ENCODE measurements at places on chromosomes 16 and 17. TPM values are rescaled to one million over a fixed set of nuclear protein-coding genes. Genes with fewer than 3 reads are reported as not detected.

- no peak for DNase-seq
These were observed 64.9 kb downstream of the ZNF18 start for GRCh38 chr17:11932337-11932898.

DNA sequence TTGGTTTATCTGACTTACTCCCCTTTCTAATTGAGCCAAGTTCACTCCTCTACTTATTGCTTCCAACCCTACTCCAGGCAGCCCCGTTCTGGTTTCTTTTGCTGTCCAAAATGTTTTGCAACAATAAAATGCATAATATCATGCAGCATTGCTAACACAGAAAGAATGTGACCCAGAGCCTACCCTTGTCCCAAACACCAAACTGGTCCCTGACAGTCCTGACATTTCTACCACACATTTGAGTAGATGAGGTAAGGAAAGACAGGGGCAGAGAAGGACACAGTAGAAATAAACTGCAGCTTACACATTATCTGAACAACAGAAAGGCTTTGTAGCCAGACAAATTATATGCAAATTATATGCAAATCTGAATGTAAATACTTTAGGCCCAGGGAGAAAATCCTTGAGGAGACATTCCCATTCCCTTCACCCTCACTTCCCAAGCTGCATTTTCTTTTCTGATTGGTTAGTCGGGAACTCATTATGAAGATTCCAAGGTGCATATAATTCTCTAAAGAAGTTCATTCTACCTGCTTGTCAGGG lies 31.6 kb downstream of the SOX9 start:
- no peak for DNase-seq

GRCh38 chr17:45248132-45248957 lies 13.5 kb downstream of the SPATA32 start:
- peak; percentile 71 for DNase-seq

Gene MAPK8IP3
- total RNA-seq, result 162 TPM

Gene DNAI2
- not detected for total RNA-seq

Gene NTN3
- total RNA-seq, result 17.5 TPM

Measured in mesothelial cell of epicardium (in vitro differentiated cells).